ENCODE measurements at places on chromosomes 11 and 22. TPM values are rescaled to one million over a fixed set of nuclear protein-coding genes. Genes with fewer than 3 reads are reported as not detected.

Gene OR2AG2
- total RNA-seq, result 0.25 TPM

Gene KRTAP5-11
- not detected for total RNA-seq

Gene TREH
- total RNA-seq, result not detected

Gene FOLH1
- not detected for total RNA-seq

Gene FGF4
- not detected for total RNA-seq

Gene CENATAC
- total RNA-seq, result 19.3 TPM

Gene OR6M1
- total RNA-seq, result not detected

Gene PYGM
- not detected for total RNA-seq

Gene TMEM191B
- not detected for total RNA-seq

Gene GRAP2
- total RNA-seq, result not detected

Gene PKP3
- total RNA-seq, result 4.9 TPM

Gene GAS2
- 0.51 TPM for total RNA-seq

Gene SIDT2
- total RNA-seq, result 15.7 TPM

Gene CADM1
- total RNA-seq, result 0.38 TPM

Gene ANKRD13D
- 27.6 TPM for total RNA-seq

Gene SAAL1
- total RNA-seq, result 12.6 TPM

Measured in GM23248 (cell line).